Right ventricle myocardium inferior (tissue), 1 donor: ENCODE measurements at places on chromosomes 11 and 22. TPM values are rescaled to one million over a fixed set of nuclear protein-coding genes. Genes with fewer than 3 reads are reported as not detected.
A peak's percentile ranks its signal among the peaks of the same experiment; 100 is the strongest.

Gene APOL5
- total RNA-seq: not detected

Gene SYT9
- not detected for total RNA-seq

Gene ZNF214
- 1.9 TPM for total RNA-seq

DNA sequence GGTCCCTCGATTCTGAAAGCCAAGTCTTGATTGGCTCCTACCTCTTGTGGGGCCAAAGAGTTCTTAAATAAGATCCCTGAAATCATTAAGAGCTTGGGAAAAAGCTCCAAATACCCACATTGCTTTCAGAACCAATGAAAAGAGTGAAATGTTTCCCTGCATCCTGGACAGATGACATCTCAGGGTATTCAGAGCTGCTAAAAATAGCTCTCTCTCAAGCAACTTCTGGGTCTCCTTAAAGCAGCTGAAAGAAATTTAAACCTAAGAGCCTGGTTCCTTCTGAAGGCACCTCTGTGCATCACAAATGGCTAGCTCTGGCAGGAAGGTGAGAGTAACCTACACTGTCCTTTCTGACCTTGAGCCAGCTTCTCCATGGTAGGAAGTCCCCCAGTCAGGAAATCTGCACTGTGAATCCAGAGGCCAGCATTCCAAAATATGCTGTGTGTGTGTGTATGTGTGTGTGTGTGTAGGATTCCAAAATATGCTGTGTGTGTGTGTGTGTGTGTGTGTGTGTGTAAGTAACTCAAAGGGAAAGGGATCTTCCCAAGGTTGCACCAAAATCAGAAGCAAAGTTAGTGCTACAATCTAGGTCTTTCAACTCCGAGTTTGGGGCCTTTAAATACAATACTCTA lies 50.1 kb downstream of the RELT start:
- DNase-seq: no peak

GRCh38 chr11:31325160-31325559 lies 44.4 kb downstream of the DCDC1 start:
- DNase-seq: no peak

GRCh38 chr11:105719073-105719822 lies 109.4 kb downstream of the GRIA4 start:
- DNase-seq: no peak

- no peak for DNase-seq
These were observed 103.7 kb downstream of the GAB2 start for GRCh38 chr11:78313898-78314297.

DNA sequence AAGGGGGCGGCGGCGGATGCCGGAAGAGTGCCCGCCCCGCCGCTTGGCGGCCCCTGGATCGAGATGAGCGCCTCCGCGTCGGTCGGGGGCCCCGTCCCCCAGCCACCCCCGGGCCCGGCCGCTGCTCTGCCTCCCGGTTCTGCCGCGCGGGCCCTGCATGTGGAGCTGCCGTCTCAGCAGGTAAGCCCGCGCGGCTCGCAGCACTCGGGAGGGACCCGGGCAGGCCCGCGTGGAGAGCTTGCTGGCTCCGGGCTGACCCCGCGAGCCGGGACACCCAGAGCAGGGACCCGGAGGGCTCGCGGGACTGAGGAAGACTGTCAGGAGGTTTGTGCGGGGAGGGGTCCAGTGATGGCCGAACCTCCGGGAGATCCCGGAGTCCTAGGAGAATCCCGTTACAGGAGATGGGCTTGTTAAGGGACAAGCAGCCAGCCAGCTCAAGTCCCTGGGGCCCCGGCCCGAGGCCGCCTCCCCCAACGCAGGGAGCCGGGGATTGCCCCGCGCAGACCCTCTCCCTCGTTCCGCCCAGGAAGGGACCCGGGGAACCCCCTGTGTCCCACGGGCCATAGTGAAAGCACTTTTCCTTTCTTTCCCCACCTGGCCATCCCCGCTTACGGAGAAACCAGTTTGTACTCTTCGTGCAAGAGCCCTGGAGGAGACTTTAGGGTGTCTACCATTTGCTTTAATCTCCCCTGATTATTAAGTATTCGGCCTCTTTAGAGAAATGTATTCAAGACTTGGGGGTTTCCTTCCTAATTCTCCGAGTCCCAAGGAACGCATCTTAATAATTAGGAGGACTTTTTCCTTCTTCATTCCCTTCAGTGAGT lies 547 bp downstream of the UVRAG start:
- DNase-seq: peak; percentile 86

GRCh38 chr11:2801711-2802388 lies 83.7 kb downstream of the CDKN1C start:
- DNase-seq: no peak

- DNase-seq: no peak
These were observed 1075.3 kb downstream of the TBC1D22A start for GRCh38 chr22:47837703-47838102.

- DNase-seq: no peak
These were observed 182.5 kb downstream of the CADM1 start for GRCh38 chr11:115321605-115322289.

GRCh38 chr22:29570912-29571549 lies 9.9 kb downstream of the NIPSNAP1 start:
- DNase-seq: no peak

- DNase-seq: no peak
These were observed 28.3 kb upstream of the SOX10 start for GRCh38 chr22:38012604-38013072.
